ENCODE measurements at places on chromosomes 7 and 10.

- DNase-seq = no peak
These were observed 6.9 kb downstream of the PPIF start for GRCh38 chr10:79354141-79354540.

DNA sequence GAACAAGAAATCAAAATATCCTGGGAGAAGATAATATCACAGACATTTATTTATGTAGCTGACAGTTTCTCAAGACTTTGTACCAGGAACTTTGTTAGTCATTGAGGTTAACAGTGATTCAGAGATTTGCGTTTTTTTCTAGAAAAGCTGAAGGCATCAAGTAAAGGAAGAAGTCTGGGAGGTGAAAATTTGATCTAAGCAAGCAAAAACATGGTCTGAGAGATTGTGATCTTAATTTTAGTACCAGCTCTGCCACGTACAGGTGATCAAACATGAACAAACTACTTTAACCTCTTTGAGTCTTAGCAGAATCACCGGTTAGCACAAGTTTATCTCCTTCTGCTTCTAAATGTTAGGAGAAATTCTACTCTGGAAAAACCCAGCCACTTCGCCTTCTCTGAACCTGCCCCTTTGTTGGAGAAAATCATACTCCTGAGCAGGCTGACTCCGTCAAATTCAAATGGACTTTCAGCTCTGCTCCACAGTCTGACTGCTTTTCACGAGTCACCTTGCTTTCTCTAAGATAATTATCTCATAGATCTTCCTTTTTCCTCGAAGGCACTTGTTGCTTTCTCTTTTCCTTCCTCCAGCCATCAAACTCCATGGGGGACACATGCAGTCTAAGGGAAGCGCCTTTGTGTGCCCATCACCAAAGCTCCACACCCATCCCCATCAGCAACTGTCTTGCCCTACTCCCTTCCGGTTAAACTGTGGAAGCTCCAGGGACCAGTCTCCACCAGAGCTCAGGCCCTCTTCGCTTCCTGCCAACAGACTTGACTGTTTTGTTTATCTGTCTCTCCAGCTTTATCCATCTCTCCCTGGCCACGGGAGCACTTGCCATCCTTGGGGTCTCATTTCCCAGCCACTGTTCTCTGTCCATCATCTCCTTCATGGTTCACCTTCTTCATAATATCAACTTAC is 86.3 kb downstream of the PRKCQ start:
- DNase-seq = no peak

GRCh38 chr7:20601121-20601520 is 14.3 kb upstream of the ABCB5 start:
- no peak for DNase-seq

GRCh38 chr7:134469622-134470021 is 10.7 kb upstream of the AKR1B1 start:
- no peak for DNase-seq

- no peak for DNase-seq
These were observed 27.7 kb upstream of the PHYHIPL start for GRCh38 chr10:59148701-59149100.

- DNase-seq = no peak
These were observed 439.6 kb downstream of the CALN1 start for GRCh38 chr7:71972534-71972933.

DNA sequence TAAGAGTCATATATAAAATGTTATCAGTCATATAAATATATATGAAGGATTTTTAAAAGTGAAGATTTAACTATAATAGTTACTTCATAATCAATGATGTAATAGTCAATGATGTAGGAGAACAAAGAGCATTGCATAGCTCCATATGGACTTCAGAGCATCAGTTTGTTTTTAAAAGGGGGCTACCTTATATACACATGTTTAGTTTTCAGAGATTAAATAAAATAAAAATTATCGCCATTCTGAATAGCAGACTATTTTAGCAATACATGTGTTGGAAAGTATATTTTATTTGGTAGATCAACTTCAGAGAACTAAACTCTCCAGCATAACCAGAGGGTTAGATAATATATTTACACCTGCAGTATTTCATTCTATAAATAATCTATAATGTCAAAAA is 29.1 kb upstream of the EPC1 start:
- no peak for DNase-seq

DNA sequence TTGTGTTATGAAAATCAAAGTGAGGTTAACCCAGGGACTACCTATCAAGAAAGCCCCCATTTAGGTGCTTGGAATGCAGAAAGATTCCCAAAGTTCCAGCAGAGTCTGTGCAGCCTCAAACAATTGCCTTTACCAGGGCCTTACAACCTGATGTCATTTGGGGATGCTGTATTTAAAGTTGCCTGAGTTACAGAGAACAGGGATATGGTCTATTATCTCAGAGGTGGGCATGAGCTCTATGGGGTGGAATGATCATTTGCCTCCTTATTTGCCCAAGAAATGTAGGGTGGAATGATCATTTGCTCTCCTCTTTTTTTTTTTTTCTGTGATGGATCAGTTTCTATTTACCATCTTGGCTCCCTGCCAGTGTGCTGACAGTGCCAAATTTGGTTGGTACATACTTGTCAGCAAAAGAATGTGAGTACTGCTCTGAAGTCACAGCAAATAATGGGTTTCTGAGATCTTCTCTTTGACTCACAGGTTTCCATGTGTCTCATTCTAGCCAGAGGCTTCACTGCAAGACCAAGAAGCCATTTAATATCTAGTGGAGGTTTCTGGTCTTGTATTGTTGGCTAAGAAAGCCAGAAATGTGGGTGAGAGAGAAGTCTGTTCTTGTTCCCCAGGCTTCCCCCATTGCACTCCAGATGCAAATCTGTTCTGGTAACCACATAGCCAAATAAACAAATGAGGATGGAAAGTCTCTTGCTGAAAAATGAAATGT is 45.5 kb upstream of the ZNRF2 start:
- DNase-seq = no peak

GRCh38 chr7:33101906-33102305 is 7.3 kb downstream of the RP9 start:
- no peak for DNase-seq

DNA sequence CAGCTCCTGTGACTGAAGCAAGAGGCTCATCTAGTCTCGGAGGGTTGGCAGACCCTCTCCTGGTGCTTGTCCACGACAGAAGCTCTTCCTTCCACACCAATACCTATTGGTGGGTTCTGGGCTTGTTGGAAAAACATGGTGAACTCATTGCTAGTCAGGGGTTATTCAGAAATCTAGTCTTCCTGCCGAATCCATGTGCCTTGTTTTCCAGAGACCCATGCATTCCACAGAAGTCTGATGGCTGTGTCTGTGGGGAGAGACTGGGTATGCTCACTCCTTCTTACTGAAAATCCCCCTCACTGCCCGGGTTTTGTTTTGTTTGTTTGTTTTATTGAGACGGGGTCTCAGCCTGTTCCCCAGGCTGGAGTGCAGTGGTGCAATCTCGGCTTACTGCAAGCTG is 138.3 kb downstream of the DNAJB6 start:
- DNase-seq = no peak

DNA sequence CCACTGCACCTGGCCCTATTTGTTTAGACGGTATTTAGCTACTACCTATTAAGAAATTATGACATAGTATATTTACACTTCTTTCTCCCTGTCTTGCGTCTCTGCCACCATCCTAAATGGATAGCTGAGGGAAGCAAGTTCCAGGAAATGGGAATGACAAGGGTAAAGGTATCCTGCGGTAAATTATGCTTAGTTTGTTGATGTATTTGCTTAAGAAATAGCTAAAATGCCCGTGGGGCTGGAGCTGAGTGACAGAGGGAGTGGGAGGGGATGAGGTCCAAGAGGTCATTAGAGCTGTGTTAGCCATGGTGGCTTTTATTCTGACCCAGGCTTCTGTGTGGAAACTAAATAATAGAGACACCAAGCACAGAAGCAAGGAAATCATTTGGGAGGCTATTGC is 29.0 kb upstream of the UBE2D1 start:
- DNase-seq = no peak

GRCh38 chr7:94432817-94433216 is 38.1 kb downstream of the COL1A2 start:
- DNase-seq = no peak

DNA sequence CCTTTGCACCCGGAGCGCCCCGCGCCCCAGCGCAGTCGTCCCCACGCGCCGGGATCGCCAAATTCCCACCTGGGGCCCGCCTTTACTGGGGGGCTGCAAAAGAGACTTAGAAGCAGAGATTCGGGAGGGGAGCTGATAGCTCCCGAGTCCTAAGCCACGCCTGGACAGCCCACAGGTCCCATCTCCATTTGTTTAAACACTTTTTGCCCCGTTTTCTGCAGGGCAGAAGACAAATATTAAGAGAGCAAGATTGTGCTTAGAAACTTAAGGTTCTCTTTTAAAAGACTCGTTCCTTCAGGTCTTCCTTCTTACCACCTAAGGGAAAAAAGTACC is 299.1 kb upstream of the NFE2L3 start:
- no peak for DNase-seq

DNA sequence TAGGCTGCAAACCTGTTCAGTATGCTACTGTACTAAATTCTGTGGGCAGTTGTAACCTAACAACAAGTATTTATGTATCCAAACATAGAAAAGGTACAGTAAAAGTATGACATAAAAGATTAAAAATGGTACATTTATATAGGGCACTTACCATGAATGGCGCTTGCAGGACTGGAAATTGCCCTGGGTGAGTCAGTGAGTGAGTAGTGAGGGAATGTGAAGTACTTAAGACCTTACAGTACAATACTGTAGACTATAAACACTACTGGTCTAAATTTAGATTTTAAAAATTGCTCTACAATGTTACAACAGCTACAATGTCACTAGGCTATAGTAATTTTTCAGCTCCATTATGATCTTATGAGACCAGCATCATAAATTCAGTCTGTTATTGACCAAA is 146.0 kb upstream of the GNAI1 start:
- DNase-seq = no peak

- no peak for DNase-seq
These were observed 186.7 kb upstream of the LYZL2 start for GRCh38 chr10:30816159-30816819.

GRCh38 chr10:1737222-1738061 is at the start of gene ADARB2:
Gene ADARB2, minus strand, starts transcription at chr10:1737525.
- no peak for DNase-seq

DNA sequence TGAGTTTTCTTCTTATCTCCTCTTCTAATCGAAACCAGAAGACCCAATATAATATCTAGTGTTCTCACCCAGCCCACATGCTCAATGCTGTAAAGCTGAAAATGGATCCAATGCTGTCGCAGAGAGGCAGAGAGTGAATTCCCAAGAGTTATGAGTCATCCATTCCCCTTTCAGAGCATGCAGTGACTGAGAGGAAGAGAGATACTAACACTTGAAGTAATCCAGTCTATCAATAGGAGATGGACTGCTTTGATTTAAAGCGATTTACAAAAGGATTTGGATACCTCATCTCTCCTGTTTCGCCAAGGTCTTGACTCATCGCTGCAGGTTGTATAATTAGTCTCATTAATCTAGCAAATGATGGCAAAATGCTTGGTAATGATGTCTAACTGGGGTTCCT is 41.5 kb upstream of the PRKCQ start:
- no peak for DNase-seq

GRCh38 chr10:132637477-132638129 is 100.0 kb downstream of the INPP5A start:
- DNase-seq = no peak

- no peak for DNase-seq
These were observed 170.2 kb downstream of the ITGB1 start for GRCh38 chr10:32787690-32788284.

DNA sequence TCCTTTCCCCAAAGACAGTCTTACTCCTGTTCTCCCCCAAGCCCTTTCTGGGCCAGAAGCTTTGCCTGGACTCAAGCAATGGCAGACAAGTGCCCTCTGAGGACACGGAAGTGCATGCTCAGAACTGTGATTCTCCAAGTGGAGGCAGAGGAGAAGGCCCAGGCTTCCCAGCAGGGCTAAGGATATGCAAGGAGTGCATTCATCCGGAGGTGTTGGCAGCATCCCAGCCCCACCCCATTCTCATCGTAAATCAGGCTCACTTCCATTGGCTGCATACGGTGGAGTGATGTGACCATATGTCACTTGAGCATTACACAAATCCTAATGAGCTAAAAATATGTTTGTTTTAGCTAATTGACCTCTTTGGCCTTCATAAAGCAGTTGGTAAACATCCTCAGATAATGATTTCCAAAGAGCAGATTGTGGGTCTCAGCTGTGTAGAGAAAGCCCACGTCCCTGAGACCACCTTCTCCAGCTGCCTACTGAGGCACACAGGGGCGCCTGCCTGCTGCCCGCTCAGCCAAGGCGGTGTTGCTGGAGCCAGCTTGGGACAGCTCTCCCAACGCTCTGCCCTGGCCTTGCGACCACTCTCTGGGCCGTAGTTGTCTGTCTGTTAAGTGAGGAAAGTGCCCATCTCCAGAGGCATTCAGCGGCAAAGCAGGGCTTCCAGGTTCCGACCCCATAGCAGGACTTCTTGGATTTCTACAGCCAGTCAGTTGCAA is 1.4 kb upstream of the RBP3 start:
- no peak for DNase-seq

- no peak for DNase-seq
These were observed 369.2 kb upstream of the AKR1E2 start for GRCh38 chr10:4456776-4457175.

GRCh38 chr10:70827086-70827757 is 11.5 kb downstream of the SGPL1 start:
- no peak for DNase-seq

GRCh38 chr7:108211382-108212201 is 81.4 kb upstream of the LAMB4 start:
- no peak for DNase-seq

DNA sequence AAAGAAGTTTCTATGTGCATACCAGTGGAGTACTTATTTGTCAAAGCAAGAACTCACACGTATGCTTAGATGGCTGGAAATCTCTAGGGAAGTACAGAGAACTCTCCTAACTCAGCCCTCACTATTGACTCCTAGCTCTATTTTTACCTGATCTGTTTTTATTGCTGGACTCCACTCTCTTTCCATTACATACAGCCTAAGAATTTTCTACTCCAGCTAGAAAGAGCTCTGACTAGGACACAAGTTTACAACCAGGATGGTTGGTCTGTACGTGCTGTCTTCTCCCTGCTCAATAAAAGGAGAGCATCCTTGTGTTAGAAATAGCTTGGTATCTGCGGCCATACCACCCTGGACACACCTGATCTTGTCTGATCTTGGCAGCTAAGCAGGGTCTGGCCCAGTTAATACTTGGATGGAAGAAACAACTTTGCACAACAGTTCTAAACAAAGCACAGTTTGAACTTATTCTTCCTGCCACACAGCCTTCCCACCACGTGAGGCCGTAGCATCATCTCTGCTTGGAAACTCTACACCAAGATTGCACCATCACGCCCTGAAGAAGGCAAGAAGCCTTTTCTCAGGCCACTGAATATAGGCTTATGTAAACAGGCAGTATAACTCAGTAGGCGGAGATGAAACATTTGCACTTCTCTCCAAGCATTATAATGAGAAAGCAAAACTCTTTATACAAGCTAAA is 50.7 kb downstream of the KCNMA1 start:
- DNase-seq = no peak

GRCh38 chr7:138885383-138886147 is 87.6 kb upstream of the ATP6V0A4 start:
- no peak for DNase-seq

DNA sequence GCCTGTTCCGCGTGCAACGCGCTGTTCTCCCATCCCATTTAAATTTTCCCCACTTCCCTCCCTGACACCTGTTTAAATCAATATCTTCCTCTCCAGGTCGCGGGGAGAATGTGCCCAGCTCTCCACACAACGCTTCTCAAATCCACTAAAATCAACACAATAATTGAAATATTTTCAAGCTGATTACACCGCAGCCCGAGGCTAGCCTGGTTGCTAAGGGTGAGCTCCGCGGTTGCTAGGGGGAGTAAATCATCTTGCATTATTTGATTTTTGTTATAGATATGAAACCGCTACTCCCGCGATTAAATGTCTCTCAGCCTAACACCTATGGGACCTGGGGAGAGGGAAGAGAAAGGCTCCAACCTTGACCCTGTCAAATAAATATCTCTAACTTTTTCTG is 36.2 kb downstream of the UNCX start:
- no peak for DNase-seq

All from activated T-cell treated with anti-CD3 and anti-CD28 coated beads for 48 hours (primary cell).